ENCODE measurements at places on chromosomes 1 and 21. TPM values are rescaled to one million over a fixed set of nuclear protein-coding genes. Genes with fewer than 3 reads are reported as not detected.

Gene EIF3I
- 185 TPM for polyA plus RNA-seq

- no peak for DNase-seq
Measured at GRCh38 chr21:28402616-28402989, 590.1 kb downstream of the LTN1 start.

GRCh38 chr1:91591175-91591974, 90.7 kb downstream of the CDC7 start:
- DNase-seq: peak; percentile 24

Gene PYGO2
- 33.0 TPM for polyA plus RNA-seq

GRCh38 chr1:39625462-39626273, 13.8 kb downstream of the HEYL start:
- no peak for DNase-seq

DNA sequence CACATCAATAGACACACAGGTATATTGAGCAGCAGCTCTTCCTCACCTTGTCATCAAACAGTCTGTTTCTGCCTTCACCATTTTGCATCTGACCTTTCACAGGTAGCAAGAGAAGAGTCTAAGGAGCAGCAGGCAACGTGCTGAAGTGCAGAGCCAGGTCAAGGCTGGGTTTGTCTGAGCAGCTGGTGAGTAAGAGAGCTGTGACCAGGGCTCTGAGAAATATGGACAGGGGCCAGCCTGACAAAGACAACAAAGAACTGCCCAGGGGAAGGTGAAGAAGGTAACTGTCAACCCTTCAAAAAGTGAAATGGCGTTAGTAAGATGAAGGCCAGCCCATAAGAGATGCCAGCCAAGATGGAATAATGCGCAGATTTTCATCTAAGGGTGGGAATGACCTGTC, 58.9 kb upstream of the LRRC8D start:
- DNase-seq: no peak

DNA sequence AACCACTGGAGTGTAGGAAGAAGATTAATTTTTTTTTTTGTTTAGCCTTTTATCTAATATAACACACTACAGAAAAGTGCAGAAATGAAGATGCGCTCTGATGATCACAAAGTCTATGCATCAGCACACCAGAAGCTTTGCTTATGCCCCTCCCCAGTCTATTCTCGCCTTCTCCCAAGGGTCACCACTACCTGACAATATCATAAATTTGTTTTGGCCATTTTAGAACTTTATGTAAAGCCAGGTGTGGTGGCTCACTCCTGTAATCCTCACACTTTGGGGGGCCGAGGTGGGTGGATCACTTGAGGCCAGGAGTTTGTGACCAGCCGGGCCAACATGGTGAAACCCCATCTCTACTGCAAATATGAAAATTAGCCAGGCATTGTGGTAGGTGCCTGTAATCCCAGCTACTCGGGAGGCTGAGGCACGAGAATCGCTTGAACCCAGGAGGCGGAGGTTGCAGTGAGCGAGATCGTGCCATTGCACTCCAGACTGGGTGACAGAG, 231.3 kb downstream of the FOXD2 start:
- no peak for DNase-seq

Gene NGF
- not detected for polyA plus RNA-seq

DNA sequence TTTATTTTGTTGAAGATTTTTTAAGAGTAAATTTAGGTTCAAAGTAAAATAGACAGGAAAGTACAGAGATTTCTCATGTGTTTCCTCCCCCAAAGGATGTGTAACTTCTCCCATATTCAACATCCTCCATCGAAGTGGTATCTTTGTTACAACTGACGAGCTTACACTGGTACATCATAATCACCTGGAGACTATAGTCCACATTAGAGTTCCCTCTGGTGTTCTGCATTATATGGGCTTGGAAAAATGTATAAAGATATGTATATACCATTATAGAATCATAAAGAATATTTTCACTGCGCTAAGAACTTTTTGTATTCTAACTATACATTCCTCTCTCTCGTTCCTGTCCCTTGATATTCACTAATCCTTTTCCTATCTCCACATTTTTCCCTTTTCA, 203.7 kb downstream of the AMY1C start:
- no peak for DNase-seq

Gene PGLYRP4
- polyA plus RNA-seq: not detected

GRCh38 chr1:9183898-9184297, 50.7 kb upstream of the H6PD start:
- no peak for DNase-seq

- no peak for DNase-seq
Measured at GRCh38 chr21:36783612-36784374, 84.9 kb downstream of the SIM2 start.

Gene FAM131C
- not detected for polyA plus RNA-seq

GRCh38 chr1:198986036-198986435, 347.2 kb downstream of the PTPRC start:
- no peak for DNase-seq

GRCh38 chr1:78222960-78223358, 177.2 kb downstream of the GIPC2 start:
- DNase-seq: no peak

Gene RASSF5
- polyA plus RNA-seq: 416 TPM

- DNase-seq: no peak
Measured at GRCh38 chr1:183912265-183912886, 107.5 kb downstream of the RGL1 start.

DNA sequence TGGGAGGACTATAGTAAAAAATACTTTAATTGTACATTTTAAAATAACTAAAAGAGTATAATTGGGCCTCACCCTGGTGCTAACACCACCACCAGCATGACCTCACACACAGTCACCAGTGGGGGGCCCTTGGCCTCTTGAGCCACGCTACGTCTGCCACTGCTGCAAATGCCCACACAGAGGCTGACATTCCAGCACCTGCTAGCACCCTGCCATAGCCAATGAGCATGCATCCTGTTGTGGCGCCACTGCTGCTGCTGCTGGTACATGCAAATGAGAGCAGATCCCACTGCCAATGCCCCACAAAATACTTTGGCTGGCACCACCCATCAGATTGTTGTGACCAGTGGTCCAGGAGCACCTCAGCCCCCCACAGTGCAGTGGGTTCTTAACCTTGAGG, 31.5 kb upstream of the TNR start:
- no peak for DNase-seq

Gene S100A9
- 22.8 TPM for polyA plus RNA-seq

DNA sequence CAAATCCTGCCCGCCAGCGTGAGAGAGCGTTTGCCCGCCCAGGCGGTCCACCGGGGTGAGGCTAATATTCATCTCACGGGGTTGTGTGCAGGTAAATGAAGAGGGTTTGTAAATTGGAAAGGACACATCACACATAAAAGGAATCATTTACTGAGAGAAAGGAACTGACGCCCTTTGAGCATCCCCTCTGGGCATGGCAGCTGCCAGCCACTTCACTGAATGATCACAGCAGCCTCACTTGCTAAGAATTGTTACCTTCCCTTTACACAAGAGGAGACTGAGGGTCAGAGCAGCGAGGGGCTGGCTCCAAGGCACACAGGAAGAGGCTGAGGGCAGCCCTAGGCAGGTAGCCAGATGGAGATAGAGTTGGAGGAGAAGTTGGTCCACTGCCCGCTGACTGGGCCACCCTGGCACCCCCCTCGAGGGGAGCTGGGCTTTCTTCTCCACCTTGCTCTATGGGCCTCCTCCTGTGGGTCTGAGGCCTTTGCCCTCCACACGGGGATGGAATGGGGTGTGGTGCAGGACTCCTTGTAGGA, 96.0 kb downstream of the FOXD2 start:
- DNase-seq: no peak

Gene HHAT
- polyA plus RNA-seq: 0.84 TPM

Gene GJC2
- polyA plus RNA-seq: not detected

Gene ZMYND12
- 1.6 TPM for polyA plus RNA-seq

- DNase-seq: peak; percentile 39
Measured at GRCh38 chr1:210332719-210333398, 4.2 kb downstream of the HHAT start.

Gene MRAP
- polyA plus RNA-seq: not detected

DNA sequence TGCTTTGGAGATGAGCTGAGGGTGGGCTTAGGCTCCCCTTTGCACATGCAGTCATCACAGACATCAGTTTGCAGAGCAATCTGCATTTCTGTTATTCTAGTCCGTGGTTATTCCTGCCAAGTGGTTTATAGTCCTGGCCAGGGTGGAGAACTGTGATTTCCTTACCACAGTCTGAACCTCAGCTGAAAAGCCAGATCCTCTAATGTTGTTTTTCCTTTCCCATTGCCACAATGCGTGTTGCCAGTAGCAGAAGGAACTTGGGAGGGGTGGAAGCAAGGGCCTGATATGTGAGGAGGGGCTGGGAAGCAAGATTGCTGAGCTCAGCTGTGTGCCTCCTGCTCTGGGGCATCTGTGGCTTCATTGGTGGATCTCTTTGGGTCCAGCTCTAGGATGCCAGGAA, 18.0 kb upstream of the ST3GAL3 start:
- no peak for DNase-seq

- no peak for DNase-seq
Measured at GRCh38 chr1:101174722-101175121, 62.1 kb upstream of the S1PR1 start.

DNA sequence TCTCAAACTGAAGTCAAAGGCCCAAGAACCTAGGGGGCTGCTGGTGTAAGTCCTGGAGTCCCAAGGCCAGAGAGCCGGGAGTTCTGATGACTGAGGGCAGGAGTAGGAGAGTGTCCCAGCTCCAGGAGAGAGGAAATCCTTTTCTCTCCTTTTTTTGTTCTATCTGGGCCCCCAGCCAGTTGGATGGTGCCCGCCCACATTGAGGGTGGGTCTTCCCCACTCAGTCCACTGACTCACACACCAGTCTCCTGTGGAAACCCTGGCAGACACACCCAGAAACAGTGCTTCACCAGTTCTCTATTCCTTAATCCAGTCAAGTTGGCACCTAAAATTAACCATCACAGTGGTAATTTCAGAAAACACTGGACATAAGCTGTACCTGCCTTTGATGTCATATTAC, 12.7 kb upstream of the WDR26 start:
- no peak for DNase-seq

Gene NTMT2
- polyA plus RNA-seq: not detected

Gene ESRRG
- polyA plus RNA-seq: not detected

Gene LAMC2
- polyA plus RNA-seq: not detected

Gene OR14K1
- polyA plus RNA-seq: not detected

GRCh38 chr1:183461350-183461749, 10.9 kb upstream of the SMG7 start:
- no peak for DNase-seq

- DNase-seq: no peak
Measured at GRCh38 chr1:57238233-57238781, 185.6 kb downstream of the DAB1 start.

Gene NPPA
- polyA plus RNA-seq: not detected

- DNase-seq: peak; percentile 92
Measured at GRCh38 chr1:23539698-23540266, 8.7 kb upstream of the E2F2 start.

GRCh38 chr21:46128933-46129571, 26.3 kb downstream of the FTCD start:
- no peak for DNase-seq
